ENCODE measurements at places on chromosomes 4 and X. TPM values are rescaled to one million over a fixed set of nuclear protein-coding genes. Genes with fewer than 3 reads are reported as not detected.

DKK2 gene
- total RNA-seq: 0.92 TPM

AGTR2 gene
- not detected for total RNA-seq

DTHD1 gene
- total RNA-seq: not detected

GAB3 gene
- 3.5 TPM for total RNA-seq

All from smooth muscle cell of the umbilical artery (primary cell).